ENCODE measurements at places on chromosomes 13 and 19. TPM values are rescaled to one million over a fixed set of nuclear protein-coding genes. Genes with fewer than 3 reads are reported as not detected.
A peak's percentile ranks its signal among the peaks of the same experiment; 100 is the strongest.

DNA sequence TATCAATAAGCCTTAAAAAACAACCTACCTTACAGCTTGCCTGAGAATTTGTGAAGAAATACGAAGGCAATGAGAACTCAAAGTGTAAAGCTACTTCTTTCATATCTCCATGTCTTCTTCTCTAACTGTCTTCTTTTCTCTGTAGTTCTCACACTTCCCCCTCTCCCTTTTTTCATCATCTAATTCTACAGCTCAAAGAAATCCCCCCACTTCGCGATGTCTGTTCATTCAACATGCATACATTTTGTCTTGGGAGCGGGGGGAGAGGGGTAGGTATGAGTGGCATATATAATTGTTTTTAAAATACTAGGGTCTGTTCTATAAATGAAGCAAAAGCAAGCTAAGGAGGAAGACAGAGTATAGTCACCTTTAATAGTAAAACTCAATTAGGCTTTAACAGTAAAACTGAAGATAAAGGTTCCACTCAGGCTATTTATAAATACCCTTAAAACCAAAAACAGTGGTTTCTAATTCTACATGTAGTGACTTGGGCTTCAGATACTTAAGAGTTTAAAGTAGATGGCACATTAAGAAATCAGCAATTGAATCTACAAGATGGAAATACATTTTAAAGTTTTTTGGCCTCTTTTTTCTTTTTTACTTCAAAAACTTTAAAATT lies 106.9 kb downstream of the KLF12 start:
- DNase-seq = no peak

DNA sequence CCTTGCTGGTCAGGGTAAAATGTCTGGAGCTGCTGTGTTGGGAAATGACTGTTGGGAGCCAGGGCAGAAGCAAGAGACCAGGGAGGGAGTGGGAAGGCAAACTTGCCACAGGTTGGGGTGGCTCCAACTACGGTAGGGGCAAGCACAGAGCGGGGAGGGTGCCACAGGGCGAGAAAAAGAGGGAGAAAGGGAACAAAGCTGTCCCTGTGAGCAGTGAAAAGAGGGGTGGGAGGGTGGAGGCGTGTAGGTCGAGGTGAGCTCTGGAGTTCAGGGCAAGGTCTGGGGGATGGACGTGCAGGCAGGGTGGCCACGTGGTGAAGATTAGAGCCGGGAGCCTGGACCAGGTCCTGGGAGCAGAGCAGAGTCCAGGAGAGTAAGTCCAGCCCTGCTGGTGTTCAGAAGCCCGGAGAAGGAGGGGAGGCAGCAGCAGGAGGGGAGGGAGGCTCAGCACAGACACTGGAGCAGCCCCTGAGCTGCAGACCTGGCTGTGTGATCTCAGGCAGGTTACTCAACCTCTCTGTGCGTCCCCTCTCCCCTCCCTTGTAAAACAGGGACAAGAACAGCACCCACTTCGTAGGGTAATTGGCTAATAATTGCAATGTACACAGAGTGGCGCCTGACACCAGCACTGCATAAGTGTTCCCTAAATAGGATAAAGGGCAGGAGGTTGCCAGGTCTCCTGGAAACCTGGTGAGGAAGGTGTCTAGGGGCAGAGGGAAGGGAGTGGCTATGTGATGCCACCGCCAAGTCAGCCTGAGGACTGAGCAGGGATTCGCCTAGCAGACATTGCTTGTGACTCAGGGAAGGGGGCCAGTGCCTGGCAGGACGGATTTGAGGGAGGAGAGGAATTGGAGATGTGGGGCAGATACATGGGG lies 3.2 kb upstream of the POLR2E start:
- DNase-seq = peak; percentile 51

The SIAH3 gene
- not detected for total RNA-seq

The ZNF112 gene
- total RNA-seq = 33.1 TPM

DNA sequence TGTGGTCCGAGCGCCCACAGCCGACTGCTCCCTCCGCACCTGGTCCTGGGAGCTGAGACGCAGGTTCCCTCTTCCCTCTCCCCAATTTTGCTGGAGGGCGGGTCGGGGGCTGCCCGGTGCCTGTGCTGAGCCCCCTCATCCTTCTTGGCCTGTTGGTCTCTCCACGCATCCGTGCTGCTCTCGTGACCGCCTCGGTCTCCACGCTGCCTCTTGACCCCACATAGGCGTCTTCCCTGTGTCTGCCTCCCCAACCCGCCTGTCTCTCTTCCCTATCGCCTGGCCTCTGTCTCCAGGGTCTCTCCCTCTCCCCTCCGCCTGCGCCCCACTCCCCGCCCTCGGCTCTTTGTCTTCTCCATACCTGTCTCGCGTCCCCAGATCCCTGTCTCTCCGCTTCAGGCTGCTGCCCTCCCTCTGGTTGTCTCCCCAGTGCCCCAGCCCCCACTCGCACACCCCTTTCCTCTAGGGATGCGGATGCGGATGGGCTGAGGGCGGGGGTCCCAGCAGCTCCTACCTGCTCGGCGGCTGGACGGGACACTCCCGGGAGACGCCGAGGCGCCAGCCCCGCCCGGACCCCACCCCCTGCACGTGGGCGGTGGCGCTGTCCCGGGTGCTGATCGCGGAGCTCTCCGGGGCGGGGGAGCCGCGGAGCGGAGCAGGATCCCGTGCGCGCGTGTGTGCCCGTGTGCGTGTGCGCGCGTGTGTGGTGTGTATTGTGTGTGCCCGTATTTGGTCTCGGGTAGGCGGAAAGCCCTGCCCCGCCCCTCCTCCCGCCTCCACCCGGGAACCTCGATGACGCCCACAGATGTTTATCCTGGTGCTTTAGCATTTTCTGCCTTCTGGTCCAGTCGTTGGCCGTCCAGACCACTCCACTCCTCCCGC lies at the start of gene SYT5:
Gene SYT5 (minus strand): TSS at position 684 of the 879 bp plus-strand sequence. CDS start 1,248 bp downstream, outside the sequence.
- DNase-seq = peak; percentile 54

DNA sequence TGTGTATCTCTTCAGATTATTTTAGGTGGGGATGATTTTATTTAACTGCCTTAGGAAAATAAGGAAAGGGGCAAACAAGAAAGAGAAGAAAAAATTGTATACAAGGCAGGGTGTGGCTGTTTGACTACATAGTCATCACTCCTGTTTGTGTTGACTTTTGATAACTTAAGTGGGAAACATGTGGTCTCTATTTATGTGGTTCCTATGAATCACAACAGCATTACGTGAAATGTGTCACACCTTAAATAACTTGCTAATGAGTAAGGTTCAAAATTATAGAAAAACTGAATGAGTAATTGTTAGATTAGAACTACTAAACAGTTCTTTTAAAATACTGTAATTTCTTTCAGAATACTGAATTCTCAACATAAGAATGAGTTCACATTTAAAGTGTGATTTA lies 69.3 kb downstream of the LMO7 start:
- no peak for DNase-seq

The RFPL4AL1 gene
- total RNA-seq = not detected

The CEBPA gene
- 4.5 TPM for total RNA-seq

DNA sequence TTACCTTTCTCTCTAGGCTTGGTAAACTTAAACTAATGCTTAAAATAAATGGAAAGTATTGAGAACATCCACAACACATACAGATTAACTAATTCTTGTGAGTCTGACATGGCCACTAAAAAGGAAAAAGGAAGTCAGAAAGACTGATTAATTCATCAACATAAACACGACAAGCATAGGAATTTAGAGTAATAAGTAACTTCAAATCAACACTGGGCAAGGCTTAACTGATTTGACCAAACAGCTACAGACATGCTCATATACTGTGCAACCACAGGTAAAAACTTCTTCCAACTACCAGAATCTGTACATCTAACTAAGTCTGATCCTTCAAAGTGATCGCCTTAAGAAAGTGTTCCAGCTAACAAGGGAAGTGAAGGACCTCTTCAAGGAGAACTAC lies 20.5 kb downstream of the UGGT2 start:
- no peak for DNase-seq

GRCh38 chr19:624433-625109 lies 8.8 kb downstream of the POLRMT start:
- DNase-seq = no peak

- no peak for DNase-seq
Measured at GRCh38 chr13:83941701-83942335, 59.5 kb upstream of the SLITRK1 start.

The RINL gene
- total RNA-seq = 8.2 TPM

DNA sequence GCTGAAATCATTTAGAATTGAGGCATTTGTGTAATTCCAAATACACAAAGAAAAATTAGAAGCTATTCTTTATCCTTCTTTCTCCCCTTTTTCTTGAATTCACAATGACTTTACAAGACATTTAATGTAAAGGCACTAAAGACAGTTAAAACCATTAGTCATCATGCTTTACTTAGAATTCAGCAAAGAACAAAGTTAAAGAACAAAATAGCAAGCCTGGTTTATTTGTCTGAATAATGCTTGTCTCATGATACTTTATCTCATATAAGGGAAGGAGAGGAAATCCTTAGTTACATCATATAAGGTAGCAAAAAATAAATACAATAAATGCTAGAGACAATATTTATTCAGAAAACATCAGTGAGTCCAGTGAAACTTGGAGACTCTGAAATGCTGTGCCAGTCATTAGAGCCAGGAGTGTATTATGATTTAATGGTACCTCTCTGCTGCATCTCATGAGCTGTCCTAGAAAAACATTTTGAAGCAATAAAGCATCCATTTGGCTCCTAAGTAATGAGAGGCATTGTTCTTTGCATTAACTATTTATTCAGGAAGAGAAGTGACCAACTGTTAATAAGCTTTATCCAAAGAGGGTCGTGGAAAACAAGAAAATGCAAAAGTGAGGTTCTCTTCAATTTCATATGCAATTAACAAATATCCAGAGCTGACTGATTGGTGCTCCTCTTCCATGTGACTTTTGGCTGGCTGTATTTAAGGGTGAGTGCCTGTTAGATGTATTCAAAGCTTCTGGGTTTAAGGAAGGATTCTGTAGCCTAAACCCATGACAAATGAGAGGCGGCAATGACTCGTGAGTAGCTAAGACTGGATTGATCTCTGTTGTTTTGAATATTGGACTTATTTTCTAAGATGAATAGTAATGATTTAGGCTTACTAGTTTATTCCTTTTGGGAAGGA lies 105.0 kb downstream of the DGKH start:
- peak; percentile 9 for DNase-seq

GRCh38 chr19:3441089-3441985 lies 39.0 kb downstream of the SMIM24 start:
- DNase-seq = no peak

- no peak for DNase-seq
Measured at GRCh38 chr19:35501684-35502083, 11.4 kb upstream of the KRTDAP start.

The NLRP12 gene
- total RNA-seq = not detected

DNA sequence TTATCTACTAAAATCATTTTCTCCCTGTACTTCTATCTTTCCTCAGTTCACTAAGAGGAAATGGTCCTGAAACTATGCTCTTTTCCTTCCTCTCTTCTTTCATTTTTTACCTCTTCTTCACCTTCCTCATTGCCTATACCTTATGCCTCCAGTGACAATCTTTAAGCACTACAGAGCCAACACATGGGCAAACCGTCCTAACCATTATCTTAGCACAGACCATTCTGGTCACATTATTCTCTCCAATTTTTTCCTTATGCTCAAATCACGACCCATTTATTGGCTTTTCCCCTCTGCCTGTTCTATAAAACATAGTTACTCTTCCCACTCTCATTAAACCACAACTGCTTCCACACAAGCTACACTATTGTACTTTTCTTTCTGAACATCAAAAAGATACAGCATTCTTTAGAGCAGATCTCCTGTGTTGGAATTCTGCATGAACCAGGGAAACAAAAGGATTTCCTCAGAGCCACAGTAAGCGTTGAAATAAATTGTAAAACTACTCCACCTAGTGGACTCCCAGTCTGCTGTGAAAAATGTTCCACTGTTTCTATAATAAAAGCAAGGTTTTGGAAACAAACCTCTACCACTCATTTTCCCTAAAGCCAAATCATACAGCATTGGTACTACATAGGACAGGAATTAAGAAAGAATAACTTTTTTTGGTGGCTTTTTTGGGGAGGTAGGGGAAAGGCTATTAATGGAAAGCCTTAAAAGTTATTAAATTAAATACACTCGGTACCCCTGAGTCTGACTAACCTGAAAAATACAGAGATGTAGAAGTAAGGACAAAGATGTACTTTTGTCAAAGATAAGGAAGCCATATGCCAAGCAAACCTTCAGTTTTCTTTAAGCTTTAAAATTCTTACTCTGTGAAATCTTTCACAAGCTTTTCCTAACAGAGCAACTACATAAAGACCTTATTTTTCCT lies 19.5 kb downstream of the NUFIP1 start:
- DNase-seq = no peak

The NALCN gene
- not detected for total RNA-seq

DNA sequence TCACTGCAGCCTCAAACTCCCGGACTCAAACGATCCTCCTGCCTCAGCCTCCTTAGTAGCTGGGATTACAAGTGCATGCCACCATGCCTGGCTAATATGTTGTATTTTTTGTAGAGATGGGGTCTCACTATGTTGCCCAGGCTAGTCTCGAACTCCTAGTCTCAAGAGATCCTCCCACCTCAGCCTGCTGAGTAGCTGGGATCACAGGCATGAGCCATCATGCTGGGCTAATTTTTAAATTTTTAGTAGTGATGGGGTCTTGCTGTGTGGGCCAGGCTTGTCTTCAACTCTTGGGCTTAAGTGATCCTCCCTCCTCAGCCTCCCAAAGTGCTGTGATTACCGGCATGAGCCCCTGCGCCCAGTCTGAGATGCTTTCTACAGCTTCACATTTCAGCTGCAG lies 15.3 kb downstream of the ATCAY start:
- DNase-seq = no peak

GRCh38 chr13:33676045-33676989 lies 141.6 kb upstream of the RFC3 start:
- DNase-seq = peak; percentile 53

DNA sequence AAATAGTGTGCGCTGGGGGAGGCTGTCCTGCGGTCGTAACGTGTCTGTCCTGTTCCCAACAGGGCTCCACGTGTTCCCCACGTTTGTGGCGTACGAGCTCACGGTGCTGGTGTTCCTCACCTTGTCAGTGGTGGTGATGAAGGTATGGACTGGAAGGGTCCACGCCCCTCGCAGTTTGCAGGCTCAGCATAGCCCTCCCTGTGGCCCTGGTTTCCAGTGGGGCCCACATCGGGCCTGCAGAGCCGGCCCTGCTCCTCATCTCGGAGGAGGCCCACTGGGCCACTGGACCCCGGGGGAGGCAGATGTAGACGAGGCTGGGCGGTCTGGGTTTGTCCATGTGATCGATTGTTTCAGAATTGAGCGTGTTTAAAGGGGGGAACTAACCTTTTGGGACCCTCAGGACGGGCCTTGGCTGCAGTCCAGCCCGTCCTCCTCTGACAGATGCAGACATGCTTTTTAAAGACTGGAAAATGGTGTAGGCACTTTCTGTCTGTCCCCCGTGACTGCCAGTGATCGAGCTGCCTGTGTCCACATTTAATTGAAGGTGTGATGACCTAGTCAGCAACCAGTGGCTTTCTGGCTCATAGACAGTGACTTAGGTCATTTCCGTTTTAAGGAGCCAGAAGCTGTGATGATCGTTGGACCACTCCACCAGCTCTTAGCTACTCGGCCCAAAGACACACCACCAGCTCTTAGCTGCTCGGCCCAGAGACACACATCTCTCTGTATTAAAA lies 37.1 kb upstream of the TFDP1 start:
- no peak for DNase-seq

- no peak for DNase-seq
Measured at GRCh38 chr13:27981006-27981708, 7.3 kb downstream of the URAD start.

GRCh38 chr19:13849991-13850909 lies 26.7 kb upstream of the NANOS3 start:
- peak; percentile 87 for DNase-seq

All from MG63 (cell line).